Fibroblast of mammary gland (primary cell): ENCODE measurements at places on chromosomes 4 and X.

GRCh38 chrX:100413229-100413628, 3.2 kb upstream of the PCDH19 start:
- peak; percentile 61 for DNase-seq

DNA sequence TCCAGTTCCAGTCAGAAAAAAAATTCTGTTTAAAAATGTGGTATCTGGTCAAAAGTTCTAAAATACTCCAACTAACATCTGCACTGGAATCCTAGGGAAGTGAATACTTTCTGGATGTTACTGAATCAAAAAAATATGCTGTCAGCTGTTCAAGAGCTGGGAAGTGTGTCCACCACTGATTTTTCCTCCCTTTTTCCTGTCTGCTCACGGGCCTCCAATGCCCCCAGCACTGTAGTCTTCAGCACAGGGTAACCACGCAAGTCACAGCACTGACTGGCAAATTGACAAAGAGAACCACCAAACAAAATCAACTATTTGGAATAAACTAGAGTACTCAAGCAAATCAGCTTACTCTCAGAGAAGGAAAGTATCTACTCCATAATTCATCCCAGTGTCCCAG, 9.9 kb downstream of the VEGFC start:
- peak; percentile 56 for DNase-seq

DNA sequence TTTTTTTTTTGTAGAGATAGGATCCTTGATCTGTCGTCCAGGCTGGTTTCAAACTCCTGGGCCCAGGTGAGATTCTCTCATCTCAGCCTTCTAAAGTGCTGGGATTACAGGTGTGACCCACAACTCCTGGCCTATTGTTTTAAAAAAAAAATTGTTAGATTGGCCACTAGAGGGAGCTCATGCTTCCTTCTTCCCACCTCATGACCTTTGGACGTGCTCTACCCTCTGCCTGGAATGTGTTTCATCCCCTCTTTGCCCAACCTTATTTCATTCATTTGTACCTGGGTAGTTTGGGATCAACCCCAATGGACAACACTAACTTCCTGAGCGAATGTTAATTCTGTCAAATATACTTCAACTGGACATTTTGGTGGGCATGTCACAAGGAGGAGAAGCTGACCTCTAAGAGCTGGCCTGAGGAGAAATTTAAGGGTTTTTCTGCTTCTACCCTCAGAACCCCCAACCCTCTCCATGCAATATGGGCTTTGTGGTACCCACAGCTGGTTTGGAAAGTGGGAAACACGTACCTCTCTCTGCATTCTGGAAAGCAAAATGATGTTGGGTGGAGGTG, 6.4 kb downstream of the PPEF2 start:
- peak; percentile 38 for DNase-seq

DNA sequence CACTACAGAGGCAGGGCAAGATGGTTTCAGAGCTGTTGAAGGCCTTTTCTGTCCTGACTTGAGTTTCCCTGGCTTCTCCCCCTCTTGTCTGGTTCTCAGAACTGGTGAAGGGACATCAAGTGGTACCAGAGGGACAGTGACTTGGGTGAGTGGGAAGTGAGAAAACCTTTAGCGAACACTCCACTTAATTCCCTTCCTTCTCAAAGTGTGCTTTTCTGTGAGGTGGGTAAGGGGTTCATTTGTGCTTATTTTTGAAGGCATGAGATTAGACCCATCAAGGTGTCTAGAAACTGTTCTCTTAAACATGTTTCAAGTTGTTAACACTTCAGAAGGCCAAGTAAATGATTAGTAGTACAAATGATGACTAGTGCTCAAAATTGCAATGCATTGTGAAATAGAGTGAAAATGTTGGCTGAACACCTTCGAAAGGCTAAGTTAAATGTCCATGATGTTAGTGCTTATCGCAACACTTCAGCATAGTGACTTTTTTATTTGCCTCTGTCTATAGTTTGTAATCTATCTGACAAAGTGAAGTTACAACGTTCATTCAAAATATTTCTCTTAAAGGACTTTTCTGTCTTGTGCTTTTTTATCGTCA, 2.8 kb downstream of the AREG start:
- DNase-seq: peak; percentile 48

- no peak for DNase-seq
These were observed 29.2 kb upstream of the LARP1B start for GRCh38 chr4:128031756-128032384.

DNA sequence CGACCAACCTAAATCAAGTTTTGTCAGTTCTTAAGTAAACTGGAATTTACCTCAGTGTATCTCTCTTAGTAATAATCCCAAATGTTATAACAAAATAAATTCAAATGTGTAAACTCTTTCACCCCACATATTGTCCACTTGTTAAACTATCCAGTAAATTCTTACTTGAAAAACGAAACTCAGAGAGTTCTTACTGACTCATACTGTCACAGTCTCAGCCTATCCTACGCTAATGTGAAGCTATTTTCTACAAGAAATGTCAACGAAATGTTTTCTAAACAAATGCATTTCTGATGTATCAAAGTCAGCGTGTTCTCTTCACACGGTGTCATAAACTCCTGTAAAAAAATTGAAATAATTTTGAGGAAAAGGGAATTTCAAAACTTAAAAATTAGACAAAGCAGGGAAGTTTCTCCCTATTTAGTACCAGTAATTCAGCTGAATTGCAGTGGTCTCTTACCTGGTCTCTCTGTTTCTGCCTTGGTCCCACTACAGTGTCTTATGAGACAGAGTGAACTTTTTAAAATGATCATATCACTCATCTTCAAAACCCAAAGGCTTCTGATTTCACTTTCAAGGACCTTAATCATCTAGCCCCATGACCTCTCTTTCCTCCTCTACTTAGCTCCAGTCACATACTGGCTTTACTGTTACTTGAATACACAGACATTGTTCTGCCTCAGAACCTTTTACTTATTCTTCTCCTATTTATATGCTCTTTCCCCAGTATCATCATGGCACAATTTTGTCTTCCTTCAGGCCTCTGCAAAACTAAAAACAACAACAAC, 63.3 kb downstream of the DCAF8L1 start:
- DNase-seq: no peak

GRCh38 chr4:188987011-188987410, 847.8 kb downstream of the TRIML1 start:
- DNase-seq: no peak

DNA sequence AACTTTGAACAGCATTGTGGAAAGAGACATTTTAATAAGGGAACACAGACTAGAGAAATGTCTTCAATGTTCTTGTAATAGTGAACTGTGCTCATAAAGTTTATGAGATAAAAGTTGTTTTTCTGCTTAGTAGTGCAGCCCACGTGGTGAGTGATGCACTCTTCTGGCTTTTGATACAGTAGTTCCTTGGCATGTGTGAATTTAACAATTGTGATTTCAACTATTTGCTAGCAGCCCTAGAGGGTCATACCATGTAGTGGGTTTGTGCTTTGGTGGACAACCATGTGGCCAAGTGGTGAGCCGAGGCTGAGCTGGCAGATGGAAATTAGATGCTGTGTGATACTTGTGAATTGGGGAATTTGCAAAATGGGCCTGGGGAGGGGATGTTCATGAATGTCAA, 116.2 kb upstream of the SLC4A4 start:
- no peak for DNase-seq

GRCh38 chr4:167955006-167955405, 137.3 kb upstream of the ANXA10 start:
- DNase-seq: no peak

DNA sequence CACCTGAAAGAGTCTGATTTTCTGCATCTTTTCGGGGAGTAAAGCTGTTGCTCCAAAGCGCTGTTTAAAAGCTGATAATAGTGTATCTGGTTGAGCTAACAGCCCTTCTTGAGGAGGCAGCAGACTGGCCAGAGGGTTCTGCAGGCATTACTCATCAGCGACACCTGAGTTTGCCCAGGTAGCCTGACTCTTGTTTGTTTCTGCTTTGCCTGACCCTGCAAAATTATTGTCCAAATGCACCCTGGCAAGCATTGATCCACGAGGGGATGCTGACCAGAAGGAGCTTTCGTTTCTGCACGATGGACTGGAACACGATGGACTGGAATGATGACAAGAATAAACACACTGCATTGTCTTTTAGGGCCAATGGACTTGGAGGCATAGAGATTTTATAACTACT, 6.2 kb downstream of the CD99 start:
- DNase-seq: no peak

DNA sequence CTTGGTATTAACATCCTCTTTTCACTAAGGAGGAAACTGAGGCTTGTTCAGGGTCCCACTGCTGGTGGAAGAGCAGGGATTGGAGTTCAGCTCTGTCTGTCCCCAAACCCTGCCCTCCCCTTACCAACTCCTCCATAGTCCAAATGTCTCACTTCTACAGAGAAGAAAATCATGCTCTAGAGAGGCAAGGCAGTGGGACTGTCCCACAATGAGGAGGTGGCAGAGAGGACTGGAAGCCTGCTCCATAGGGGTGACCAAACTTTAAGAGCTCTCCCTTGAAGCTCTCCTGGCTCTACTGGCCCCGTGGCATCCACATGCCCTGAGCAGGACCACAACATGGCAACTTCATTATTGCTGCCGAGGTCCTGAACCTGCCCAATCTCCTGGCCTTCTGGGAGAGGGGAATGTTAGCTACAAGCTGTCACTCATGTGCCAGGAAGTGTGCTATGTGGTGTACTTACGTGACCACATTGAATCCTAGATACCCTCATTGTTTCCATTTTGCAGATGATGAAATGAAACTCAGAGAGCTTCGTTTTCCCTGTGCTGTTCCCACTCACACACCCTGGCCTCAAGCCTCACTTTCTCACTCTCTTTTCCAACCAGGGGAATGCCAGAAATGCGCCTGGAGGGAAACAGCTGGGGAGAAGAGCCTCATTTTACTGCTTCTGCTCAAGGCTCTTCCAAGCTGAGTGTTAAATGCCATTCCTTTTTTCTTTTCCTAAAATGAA, 71.5 kb downstream of the ANAPC4 start:
- no peak for DNase-seq

DNA sequence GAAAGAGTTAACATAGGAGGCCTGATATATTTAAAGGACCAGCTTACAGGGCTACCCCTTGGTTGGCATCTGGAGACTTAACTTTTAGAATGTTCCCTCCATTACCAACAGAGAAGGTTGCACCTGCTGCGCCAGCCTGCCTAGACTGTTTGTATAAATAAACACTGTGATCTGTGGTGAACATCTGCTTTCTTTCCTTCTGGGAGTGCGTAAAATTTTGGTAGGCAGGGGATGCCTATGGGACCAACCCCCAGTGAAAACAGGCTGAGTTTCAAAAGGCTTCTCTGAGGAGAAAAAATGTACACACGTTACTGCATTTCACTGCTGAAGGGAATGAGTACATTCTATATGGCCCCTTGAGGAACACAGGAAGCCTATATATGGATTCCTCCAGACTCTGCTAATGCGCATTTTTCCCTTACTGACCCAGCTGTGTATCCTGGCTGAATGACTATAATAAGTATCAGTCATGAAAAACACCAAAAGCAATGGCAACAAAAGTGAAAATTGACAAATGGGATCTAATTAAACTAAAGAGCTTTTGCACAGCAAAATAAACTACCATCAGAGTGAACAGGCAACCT, 13.8 kb downstream of the CENPC start:
- DNase-seq: no peak

- DNase-seq: peak; percentile 43
These were observed 173.7 kb upstream of the FAT4 start for GRCh38 chr4:125140966-125141495.

DNA sequence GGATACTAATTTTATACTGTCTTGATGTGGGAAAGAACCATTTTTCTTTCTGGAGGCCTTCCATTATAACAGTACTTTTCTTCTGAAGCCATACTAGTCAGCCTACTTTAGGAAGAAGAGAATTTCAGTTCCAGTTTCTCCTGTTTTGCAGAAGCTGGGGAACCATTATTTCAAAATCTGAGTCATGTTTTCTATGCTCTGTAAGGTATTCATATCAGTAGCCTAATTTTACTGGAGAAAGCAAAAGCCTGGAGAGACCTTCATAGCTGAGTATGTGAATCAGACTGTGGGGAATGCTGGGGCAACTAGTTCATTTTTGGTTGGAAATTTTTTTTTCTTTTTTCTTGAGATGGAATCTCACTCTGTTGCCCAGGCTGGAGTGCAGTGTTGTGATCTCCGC, 22.4 kb downstream of the AFF1 start:
- DNase-seq: peak; percentile 39

- DNase-seq: peak; percentile 58
These were observed 113.3 kb upstream of the OTUD4 start for GRCh38 chr4:145293658-145294057.

GRCh38 chrX:30702736-30703135, 49.5 kb downstream of the GK start:
- peak; percentile 67 for DNase-seq

GRCh38 chr4:64538219-64538618, 129.0 kb upstream of the TECRL start:
- DNase-seq: no peak

DNA sequence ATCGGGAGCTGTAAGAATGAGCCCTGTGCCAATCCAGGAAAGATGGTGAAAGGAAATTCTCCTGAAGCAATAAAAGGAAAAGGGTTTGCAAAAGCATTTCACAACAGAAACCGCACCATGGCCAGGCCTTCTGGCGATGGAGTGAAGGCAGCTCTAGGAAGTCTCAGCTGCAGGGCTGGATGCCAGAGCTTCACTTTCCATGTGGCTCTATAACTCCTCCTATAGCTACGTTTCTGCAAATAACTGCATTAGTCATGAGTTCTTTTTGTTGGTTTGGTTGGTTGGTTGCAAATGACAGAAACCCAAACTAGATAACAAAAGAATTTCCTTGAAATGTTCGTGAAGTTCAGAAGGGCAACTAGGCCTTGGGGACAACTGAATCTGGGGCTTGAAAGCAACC, 84.6 kb downstream of the RELL1 start:
- DNase-seq: peak; percentile 70

DNA sequence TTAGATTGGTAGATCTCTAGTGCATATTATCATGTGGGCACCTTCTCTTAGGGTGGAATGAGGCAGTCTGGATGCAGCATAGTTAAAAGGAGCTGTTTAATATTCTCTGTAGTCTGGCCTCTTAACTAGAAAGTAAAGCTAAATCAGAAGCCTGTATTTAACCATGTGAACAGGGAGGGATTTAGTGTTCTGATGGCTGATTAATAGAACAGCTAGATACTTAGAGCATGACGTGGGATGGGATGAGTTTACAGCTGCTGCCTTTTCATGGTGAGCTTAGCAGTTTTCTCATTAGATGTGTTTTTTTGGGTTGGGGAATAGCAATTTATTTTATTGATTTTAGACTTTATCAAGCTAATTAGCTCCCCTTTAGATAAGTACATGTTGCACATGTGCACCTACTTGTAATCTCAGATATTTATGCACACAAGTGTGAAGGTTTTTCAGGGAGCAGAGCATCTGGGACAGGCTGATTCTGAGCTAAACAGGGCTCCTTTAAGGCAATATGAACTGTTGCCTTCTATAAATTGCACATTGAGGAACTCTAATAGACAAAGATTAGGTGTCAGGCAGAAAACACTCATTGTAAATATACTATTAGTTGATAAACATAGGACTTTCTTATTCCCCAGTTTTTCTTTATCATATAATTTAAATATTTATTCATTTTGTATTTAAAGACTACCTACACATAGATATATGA, 34.1 kb downstream of the YIPF6 start:
- peak; percentile 55 for DNase-seq

GRCh38 chrX:19326567-19326966, 17.2 kb upstream of the PDHA1 start:
- no peak for DNase-seq
